ENCODE measurements at places on chromosomes 12 and 14.
A peak's percentile ranks its signal among the peaks of the same experiment; 100 is the strongest.

- no peak for DNase-seq
These were observed 27.1 kb upstream of the PRMT8 start for GRCh38 chr12:3463921-3464320.

DNA sequence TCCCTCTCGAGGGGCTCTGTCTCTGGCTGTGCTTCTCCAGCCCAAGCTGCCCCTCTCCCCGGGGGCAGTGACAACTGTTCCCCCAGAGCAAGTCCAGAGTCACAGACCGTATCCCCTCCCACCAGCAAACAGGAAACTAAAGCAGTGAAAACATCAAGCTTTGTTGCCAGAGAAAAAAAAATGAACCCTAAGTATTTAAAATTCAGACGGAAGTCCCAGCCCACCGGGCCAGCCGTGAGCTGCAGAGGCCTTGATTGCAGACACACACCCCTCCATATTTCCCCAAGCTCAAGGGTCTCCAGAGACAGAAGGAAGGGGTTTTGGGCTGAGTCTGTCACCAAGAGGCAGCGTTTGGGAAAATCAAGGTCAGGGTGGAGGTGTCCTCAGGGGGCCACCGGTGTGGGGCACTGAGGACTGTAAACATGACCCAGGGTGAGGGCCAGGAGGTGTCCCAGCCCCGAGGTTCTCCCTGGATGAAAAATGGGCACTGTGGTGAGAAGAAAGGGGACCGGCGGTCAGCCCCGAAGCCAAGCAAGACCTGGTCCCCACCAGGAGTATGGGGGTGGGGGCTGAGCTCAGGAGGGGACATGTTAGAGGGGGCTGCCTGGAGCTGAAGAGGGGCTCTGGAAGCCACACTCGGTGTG is 7.7 kb downstream of the PHETA1 start:
- no peak for DNase-seq

- DNase-seq: no peak
These were observed 103.0 kb downstream of the CRADD start for GRCh38 chr12:93780101-93780641.

DNA sequence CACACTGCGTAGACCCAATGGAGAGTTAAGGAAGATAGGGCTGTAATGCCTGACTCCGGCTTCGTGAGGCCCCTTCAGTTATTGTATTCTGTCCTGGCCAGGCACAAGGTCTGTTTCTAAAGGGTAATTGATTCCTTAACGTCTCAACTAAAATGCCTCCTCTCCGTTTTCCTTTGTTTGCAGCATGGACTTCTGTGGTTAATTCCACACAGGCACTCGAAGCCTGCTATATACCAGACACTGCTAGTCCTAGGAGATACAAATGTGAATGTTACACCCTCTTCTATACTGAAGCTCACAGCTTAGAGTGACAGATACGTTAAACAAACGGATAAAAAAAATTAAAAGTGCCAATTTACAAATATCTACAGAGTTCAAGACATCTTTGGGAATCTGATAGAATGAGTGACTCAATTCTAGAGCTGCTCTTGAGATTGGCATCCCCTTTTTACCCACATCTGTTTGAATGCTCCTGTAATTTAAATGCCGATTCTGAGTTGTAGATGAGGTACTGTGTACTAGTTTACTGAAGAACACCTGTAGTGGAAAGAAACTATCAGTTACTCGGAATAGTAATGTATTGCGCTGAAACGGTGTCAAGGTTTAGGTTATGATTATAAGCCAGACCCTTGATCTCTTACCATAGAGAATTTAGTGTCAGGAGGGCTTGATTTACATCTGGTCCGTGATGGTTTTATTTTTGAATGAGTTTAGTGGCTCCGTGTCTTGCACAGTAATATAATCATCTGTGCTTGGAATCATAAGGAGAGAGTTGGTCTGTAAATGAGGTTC is 784 bp downstream of the PSMA6 start:
- no peak for DNase-seq

- DNase-seq: no peak
These were observed 41.6 kb downstream of the ACACB start for GRCh38 chr12:109157986-109158385.

GRCh38 chr12:127381043-127381668 is 885.8 kb upstream of the TMEM132C start:
- DNase-seq: no peak

GRCh38 chr12:124097701-124098100 is 124.7 kb downstream of the ZNF664 start:
- DNase-seq: no peak

GRCh38 chr12:101501410-101501995 is 26.4 kb downstream of the SPIC start:
- DNase-seq: no peak

DNA sequence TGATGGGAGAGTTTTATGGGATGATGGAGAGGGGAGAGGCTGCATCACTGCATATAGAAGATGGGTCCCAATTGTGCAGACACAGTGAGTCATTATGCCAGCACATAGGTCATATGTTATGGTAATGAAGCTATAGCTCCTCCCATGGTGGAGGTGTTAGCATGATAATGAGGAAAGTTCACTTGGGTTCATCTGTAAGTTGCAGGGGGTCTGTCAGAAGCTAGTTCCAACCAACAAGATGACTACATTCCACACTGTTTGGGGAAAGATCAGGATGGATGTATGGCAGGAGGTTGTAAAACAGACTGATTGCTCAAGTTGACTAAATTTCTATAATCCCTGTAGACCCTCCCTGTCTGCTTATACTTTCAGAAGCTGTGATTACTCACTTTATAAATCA is 561.3 kb downstream of the C12orf50 start:
- DNase-seq: no peak

DNA sequence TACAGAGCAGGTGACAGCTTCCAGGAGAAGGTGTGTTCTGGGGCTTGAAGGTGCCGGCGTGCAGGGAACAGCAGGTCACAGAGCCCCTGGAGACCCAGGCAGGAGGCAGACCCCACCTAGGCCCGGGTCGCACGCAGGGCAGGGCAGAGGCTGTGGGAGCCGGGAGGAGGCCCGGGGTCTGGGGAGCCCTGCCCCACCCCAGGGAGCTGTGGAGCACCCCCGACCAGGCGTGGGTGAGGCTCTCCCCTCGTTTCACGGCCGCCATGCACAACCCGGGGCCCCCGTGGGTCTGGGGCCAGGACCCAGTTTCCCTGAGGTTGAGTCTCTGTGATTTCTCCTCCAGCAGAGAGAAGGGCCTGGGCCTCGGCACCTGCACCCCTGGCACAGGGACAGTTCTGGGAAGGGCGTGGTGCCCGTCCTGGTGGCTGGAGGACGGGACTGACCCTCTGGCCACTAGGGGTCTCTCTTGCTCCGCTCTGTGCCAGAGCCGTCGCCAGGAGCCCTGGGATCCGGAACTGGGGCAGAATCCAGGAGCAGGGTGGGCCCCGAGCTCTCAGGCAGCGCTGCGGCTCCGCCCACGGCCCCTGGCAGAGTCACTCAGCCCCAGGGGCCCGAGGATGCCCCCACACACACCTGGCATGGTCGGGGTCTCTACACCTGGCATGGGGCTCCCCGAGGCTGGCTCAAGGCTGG is 75.2 kb upstream of the FBRSL1 start:
- peak; percentile 31 for DNase-seq

GRCh38 chr14:67620217-67620785 is 581 bp downstream of the ARG2 start:
- DNase-seq: no peak

GRCh38 chr12:119375075-119375882 is 40.8 kb downstream of the CCDC60 start:
- DNase-seq: no peak

DNA sequence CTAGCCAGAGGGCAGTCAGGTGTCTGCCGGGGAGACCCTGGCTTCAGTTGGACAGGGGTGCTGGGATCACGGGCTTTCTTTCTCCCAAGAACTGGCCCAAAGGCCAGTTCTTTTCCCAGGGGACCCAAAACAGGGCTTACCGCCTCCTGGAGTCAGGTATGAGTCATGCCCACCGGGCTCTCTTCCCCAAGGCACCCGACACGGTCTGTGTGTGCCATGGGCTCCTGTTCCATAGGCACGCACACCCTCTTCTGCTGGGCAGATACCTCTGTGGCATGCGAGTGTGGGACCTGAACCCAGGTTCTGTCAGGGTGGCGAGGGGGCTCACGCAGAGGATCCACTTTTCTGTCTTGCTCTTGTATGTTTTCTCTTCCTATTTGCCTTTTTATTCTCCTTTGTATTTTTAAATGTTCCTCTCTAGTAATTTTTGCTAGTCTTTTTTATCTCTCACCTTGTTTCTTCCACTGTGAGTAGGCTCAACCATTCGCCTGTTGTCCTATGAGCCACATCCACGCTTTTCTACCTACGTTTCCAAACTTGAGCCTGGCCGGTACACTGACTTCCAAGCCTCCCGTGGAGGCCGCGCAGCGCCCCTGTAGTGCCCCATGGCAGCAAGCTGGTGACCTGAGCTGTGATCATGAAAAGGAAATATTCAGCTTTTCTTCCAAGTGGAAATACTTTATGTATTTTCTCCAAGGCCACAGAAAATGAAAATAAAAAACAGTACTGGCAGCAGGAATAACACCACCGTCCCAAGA is 362.2 kb downstream of the CACNA1C start:
- no peak for DNase-seq

DNA sequence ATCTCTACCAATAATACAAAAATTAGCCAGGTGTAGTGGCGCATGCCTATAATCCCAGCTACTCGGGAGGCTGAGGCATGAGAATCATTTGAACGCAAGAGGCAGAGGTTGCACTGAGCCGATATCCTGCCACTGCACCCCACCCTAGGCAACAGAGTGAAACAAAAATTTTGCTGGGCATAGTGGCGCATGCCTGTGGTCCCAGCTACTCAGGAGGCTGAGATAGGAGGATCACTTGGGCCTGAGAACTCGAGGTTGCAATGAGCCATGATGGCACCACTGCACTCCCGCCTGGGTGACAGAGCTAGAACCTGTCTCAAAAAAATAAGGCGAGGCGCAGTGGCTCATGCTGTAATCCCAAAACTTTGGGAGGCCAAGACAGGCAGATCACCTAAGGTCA is 9.5 kb downstream of the ATXN2 start:
- no peak for DNase-seq

DNA sequence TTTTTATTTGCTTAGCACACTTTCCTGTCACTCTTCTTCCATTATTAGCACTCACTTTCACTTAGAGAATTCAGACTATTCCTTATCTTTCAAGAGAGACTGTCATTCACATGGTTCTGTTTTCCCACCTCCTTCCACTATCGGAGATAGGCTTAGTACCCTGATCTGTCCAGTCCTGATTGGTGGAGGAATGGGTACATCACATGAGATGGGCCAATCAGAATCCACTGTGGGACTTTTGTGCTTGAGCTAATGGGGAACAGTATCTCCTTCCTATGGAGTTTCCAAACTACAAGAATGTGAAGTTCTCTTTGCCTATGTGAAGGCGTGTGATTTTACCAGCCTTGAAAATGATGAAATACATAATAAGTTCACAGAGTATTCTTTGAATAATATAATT is 4.8 kb upstream of the KITLG start:
- DNase-seq: no peak

- no peak for DNase-seq
These were observed 1.5 kb downstream of the RFLNA start for GRCh38 chr12:124296295-124296915.

DNA sequence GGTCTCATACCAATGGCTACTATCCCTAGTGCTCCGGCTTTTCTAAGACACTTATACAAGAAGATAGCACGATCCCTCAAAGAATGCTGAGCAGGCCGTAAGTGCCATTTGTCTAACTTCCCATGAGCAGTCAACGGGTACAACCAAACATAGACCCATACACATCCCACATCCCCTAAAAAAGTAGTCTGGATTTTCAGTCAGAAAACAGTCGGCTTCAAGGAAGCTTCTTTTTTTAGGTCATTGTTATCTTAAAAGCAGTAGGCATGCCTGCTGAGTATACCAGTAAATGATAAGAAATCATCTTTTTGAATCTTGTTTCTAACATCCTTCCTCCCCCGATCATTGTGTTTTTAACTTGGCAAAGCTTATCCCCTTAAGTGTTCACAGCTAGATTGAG is 19.8 kb downstream of the OSBPL8 start:
- DNase-seq: no peak

GRCh38 chr12:107649661-107650061 is 35.9 kb upstream of the PWP1 start:
- DNase-seq: no peak

- peak; percentile 88 for DNase-seq
These were observed 88.5 kb upstream of the NCOR2 start for GRCh38 chr12:124655698-124656516.

DNA sequence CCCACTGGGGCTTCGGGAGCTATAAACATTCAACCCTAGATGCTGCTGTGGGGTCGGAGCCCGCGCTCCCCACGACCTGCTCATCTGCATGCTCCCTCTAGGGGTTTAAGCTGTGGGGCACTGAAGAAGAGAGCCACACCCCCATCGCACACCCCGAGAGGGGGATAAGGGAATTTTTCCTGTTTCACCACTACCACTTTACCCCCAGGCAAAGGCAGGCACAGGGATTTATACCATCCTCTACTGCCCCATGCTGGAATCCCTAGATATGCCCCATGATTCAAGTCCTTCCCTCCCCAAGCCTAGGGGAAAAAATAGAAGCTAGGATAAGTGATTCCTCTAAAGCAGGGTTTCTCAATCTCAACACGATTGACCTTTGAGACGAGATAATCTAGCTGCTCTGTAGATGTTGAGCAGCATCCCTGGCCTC is 59.9 kb upstream of the CCDC60 start:
- no peak for DNase-seq

GRCh38 chr12:23954332-23954731 is 4.9 kb upstream of the SOX5 start:
- DNase-seq: no peak

GRCh38 chr12:12467688-12468261 is 94.9 kb downstream of the DUSP16 start:
- DNase-seq: no peak

- DNase-seq: no peak
These were observed 10.2 kb upstream of the PRKAG1 start for GRCh38 chr12:49028666-49029275.

- DNase-seq: no peak
These were observed 305.3 kb upstream of the OR4E1 start for GRCh38 chr14:21978999-21979314.

DNA sequence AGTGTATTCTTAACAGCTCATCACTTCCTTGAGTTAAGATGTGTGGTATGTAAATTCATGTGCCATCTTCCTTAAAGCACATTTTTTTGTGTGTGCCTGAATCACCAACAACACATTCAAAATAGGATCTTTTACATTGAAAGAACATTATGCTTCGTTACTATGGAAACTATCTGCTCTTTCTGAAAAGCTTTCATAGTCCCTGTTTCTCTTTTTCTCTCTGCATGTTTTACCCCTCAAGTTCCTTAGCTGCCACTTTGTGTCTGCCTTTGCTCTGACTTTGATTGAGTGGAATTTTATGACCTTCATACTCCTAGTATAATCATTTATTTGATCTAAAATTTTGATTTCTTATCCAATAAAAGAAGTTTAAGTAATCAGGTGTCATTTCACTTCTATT is 880.3 kb upstream of the FOXG1 start:
- DNase-seq: no peak

DNA sequence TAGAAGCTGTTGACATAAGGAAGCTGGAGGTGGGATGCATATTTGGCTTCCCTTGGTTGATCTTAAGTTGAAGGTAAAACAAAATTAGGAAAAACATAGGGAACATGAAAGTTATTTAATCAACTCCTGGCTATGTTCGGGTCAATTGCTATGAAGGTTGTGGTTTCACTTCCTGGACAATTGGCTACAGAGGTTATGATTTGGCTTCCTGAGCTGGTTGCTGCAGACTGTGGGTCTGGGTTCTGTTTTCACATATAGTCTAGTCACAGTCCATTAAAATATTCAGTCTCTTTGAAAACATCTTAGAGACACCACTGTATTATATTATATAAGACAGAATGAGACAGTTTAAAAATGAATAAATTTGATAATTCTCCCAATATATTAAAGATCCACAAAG is 895.2 kb upstream of the USP15 start:
- no peak for DNase-seq

GRCh38 chr14:96088911-96089310 is 49.7 kb downstream of the C14orf132 start:
- DNase-seq: no peak

Measured in AG09319 (cell line).